ENCODE measurements at places on chromosomes 1 and 21. TPM values are rescaled to one million over a fixed set of nuclear protein-coding genes. Genes with fewer than 3 reads are reported as not detected.

GRCh38 chr21:17742181-17742580 lies 77.0 kb downstream of the C21orf91 start:
- no peaks in the 10 kb centered on the region for H3K4me1 ChIP-seq
- DNase-seq: no peak
- no peaks in the 10 kb centered on the region for H3K27me3 ChIP-seq
- H3K4me3 ChIP-seq: no peak overlapping the region

- H3K27me3 ChIP-seq: no peaks in the 10 kb centered on the region
- no peak overlapping the region for H3K4me3 ChIP-seq
- no peak overlapping the region for H3K27ac ChIP-seq
- no peak for DNase-seq
- H3K36me3 ChIP-seq: peaks cover 13% of the 10 kb centered on the region
Measured at GRCh38 chr1:156002188-156002911, 18.4 kb downstream of the SSR2 start.

DNA sequence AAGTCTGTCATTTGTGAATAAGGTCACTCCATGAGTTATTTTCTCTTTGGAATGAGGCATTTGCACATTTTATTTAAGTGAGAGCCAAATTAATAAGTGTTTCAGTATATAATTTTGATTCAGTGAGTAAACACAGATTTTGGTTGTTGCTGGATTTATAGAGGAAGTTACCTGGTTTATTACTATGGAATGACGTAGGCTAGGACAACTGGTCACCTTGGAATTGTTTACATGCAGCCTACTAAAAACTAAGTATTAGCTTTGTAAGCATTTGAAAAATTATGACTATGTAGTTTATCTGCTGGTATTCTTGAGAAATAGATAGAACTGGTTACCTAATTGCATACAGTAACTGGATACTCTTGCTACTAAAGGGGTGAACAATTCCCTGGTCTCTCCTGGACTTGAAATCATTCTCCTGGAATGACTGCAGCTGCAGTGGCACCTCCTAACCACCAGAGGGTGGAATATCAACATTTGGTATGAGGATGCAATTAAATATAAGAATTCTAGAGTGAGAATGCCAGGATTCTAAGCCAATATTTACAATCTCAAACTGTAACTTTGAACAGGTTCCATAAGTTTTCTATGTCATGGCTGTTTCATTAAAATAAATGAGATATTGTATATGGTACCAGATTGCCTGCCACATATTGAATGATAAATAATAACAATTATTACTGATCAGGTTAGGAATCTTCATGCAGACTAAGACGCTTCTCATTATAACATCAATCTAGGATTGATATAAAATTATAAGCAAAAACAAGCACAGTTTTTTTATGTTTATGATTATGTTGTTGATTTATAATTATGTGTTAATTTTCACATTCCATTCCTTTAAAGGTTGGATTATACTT lies 3.5 kb upstream of the KRTAP27-1 start:
- no peak overlapping the region for H3K4me3 ChIP-seq
- no peak overlapping the region for H3K27ac ChIP-seq
- no peaks in the 10 kb centered on the region for H3K27me3 ChIP-seq
- peak; percentile 23 for DNase-seq

- no peak overlapping the region for H3K4me3 ChIP-seq
- H3K36me3 ChIP-seq: no peaks in the 10 kb centered on the region
- no peak overlapping the region for H3K27ac ChIP-seq
- DNase-seq: no peak
- no peaks in the 10 kb centered on the region for H3K4me1 ChIP-seq
Measured at GRCh38 chr1:245621589-245621988, 466.8 kb downstream of the KIF26B start.

Gene HUNK
- 0.44 TPM for total RNA-seq

DNA sequence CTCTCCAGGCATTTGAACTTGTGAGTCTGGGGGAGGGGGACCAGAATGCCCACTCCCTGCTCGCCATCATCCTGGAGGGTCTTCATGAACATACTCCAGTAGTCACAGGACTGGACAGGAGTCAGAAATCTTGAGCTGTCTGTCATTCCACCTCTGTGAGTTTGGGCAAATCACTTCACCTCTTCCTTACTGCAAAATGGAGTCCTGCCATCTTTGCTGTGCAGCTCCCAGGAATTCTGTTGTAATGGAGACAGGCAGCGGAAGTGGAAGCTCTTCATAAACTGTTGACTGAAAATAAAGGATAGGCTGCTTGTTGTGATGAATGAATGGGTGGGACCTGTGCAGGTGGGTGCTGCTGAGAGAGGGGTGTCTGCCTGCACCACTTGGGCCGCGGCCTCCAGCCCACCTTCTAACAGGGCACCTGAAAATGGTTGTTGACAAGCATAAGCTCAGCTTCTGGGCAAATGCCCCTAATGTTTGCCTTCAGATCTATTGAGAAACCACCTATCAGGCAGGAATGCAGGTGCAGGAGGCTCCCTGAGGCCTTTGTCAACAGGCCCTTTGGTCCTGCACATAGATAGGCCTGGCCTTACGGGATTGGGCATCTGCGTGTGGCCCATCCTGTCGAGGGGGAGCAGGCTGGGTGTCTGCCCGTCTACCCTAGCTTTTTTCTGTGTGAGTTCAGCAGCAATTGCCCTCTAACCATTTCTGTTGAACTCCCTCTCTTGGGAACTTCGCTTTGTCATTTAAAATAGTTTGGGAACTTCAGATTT lies 321.0 kb downstream of the RPS6KC1 start:
- H3K36me3 ChIP-seq: no peaks in the 10 kb centered on the region
- H3K4me1 ChIP-seq: no peaks in the 10 kb centered on the region
- no peak overlapping the region for H3K27ac ChIP-seq
- no peak overlapping the region for H3K4me3 ChIP-seq

Gene TAS1R1
- total RNA-seq: not detected

- no peaks in the 10 kb centered on the region for H3K27me3 ChIP-seq
- DNase-seq: no peak
- H3K4me3 ChIP-seq: no peak overlapping the region
Measured at GRCh38 chr1:51000651-51001050, 30.6 kb downstream of the CDKN2C start.

Gene SERPINC1
- not detected for total RNA-seq

- no peak for DNase-seq
- H3K4me1 ChIP-seq: no peaks in the 10 kb centered on the region
- H3K4me3 ChIP-seq: no peak overlapping the region
- no peaks in the 10 kb centered on the region for H3K36me3 ChIP-seq
- no peak overlapping the region for H3K27ac ChIP-seq
Measured at GRCh38 chr1:48687282-48688045, 89.2 kb downstream of the BEND5 start.

GRCh38 chr1:225866061-225866837 lies 15.9 kb downstream of the TMEM63A start:
- H3K36me3 ChIP-seq: peaks cover 97% of the 10 kb centered on the region
- H3K4me1 ChIP-seq: no peaks in the 10 kb centered on the region
- no peak for DNase-seq
- no peak overlapping the region for H3K27ac ChIP-seq
- no peak overlapping the region for H3K4me3 ChIP-seq

- H3K27me3 ChIP-seq: no peaks in the 10 kb centered on the region
- no peaks in the 10 kb centered on the region for H3K36me3 ChIP-seq
- no peak for DNase-seq
Measured at GRCh38 chr1:108028841-108029388, 63.9 kb upstream of the VAV3 start.

Gene NDUFS2
- 297 TPM for total RNA-seq

Gene CLCNKA
- 0.40 TPM for total RNA-seq

- no peak for DNase-seq
- H3K27me3 ChIP-seq: peaks cover 3% of the 10 kb centered on the region
- H3K4me3 ChIP-seq: no peak overlapping the region
- H3K27ac ChIP-seq: no peak overlapping the region
- H3K36me3 ChIP-seq: no peaks in the 10 kb centered on the region
- H3K4me1 ChIP-seq: no peaks in the 10 kb centered on the region
Measured at GRCh38 chr1:38151399-38151798, 104.8 kb upstream of the POU3F1 start.

DNA sequence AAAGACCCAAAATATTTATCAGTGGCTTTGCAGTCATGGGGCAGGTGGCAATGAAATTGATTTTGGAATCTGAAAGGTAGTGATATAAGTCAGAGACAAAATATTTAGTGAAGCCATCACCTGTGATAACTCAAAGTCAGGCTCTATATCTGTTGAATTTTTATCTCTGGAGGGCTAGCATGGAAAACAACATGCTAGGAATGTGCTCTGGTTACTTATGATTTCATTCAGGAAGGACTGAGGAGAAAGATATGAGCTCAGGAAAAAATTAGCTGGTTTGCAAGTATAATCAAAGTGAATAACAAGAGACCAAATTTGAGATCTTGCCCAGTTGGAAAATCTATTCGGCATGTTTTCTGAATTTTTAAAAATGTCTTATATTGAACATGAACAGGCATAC lies 364.6 kb upstream of the LRRC7 start:
- H3K27me3 ChIP-seq: no peaks in the 10 kb centered on the region
- H3K4me1 ChIP-seq: no peaks in the 10 kb centered on the region
- no peak overlapping the region for H3K27ac ChIP-seq

- H3K4me3 ChIP-seq: no peak overlapping the region
- no peaks in the 10 kb centered on the region for H3K4me1 ChIP-seq
Measured at GRCh38 chr1:185886671-185887070, 152.5 kb downstream of the HMCN1 start.

DNA sequence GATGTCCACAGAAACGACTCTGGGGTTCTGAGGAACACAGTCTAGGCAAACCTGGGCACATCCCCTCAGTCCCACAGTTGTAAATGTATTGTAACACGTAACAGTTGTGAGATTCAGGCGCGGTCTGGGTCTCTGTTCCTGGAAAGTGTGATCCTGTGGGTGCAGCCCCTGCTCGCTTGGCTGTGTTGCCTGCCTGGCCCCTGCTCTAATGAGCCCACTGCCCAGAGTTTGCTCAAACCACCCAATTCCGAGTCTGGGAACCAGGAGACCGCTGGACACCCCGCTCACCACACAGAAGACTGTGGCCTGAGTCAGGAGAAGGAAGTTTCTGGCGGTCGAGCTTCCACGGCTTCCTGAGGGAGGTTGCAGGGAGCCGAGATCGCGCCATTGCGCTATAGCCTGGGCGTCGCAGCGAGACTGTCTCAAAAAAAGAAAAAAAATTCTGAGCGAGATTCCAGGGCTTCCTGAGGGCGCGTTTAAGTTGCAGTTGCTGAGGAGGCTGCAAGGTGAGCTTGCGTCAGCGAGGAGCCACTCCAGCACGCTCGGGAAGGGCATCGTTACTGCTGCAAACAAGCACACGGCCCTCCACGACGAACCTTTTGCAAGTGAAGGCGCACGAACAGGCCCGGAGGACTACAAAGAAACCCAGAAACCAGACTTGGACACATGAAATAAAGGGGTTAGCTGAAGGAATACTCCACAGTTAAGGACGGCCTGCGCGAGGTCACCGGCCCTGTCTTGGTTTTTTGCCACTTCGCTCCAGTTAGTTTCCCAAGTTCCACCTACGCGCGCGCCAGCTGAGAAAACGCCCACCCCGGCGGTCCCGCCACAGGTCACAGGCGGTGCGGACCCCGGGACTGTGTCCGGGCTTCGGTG lies 1.1 kb downstream of the C21orf58 start:
- H3K27me3 ChIP-seq: no peaks in the 10 kb centered on the region
- H3K27ac ChIP-seq: no peak overlapping the region
- H3K4me3 ChIP-seq: peak overlapping the region; percentile 100
- DNase-seq: no peak
- H3K4me1 ChIP-seq: peaks cover 10% of the 10 kb centered on the region
- peaks cover 4% of the 10 kb centered on the region for H3K36me3 ChIP-seq

DNA sequence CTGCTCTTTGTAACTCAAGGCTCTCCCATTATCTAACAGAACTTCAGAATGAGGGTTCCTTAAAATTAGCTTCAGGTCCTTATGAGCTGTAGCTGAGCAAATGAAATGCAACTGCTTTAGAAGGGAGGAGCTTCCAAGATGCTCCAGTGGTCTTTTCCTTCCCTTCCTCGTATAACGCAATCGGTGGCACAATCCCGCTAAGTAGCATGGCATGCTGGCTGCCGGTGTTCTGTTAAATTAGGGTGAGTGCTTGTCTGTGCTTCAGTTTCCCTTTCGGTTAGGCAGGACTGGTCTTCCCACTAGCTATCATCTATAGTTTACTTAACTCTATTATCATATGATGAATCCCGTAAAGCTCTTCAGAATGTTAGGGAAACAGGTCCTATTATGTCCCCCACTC lies 917 bp downstream of the KIAA0040 start:
- no peaks in the 10 kb centered on the region for H3K4me1 ChIP-seq
- peak overlapping the region; percentile 57 for H3K4me3 ChIP-seq
- H3K27ac ChIP-seq: peak overlapping the region; percentile 87
- no peak for DNase-seq

- H3K4me1 ChIP-seq: peaks cover 24% of the 10 kb centered on the region
- H3K4me3 ChIP-seq: no peak overlapping the region
- H3K27ac ChIP-seq: peak overlapping the region; percentile 86
- H3K27me3 ChIP-seq: no peaks in the 10 kb centered on the region
- DNase-seq: no peak
Measured at GRCh38 chr1:94865360-94865759, 45.2 kb downstream of the SLC44A3 start.

Gene NADK
- 31.2 TPM for total RNA-seq

GRCh38 chr1:180195916-180196315 lies 34.1 kb upstream of the LHX4 start:
- H3K27ac ChIP-seq: no peak overlapping the region
- no peaks in the 10 kb centered on the region for H3K4me1 ChIP-seq
- no peak overlapping the region for H3K4me3 ChIP-seq
- H3K36me3 ChIP-seq: peaks cover 55% of the 10 kb centered on the region
- no peaks in the 10 kb centered on the region for H3K27me3 ChIP-seq
- no peak for DNase-seq

Gene KRTAP20-4
- not detected for total RNA-seq

- H3K4me3 ChIP-seq: no peak overlapping the region
- no peak overlapping the region for H3K27ac ChIP-seq
- H3K4me1 ChIP-seq: peaks cover 6% of the 10 kb centered on the region
Measured at GRCh38 chr1:64019818-64020217, 183.6 kb upstream of the UBE2U start.

- no peak overlapping the region for H3K27ac ChIP-seq
- H3K4me1 ChIP-seq: no peaks in the 10 kb centered on the region
- DNase-seq: no peak
- no peak overlapping the region for H3K4me3 ChIP-seq
- no peaks in the 10 kb centered on the region for H3K27me3 ChIP-seq
Measured at GRCh38 chr21:21295303-21295702, 297.1 kb downstream of the NCAM2 start.
